Sigmoid colon (tissue), 7 donors: ENCODE measurements at places on chromosomes 6 and 20.
A peak's percentile ranks its signal among the peaks of the same experiment; 100 is the strongest.

DNA sequence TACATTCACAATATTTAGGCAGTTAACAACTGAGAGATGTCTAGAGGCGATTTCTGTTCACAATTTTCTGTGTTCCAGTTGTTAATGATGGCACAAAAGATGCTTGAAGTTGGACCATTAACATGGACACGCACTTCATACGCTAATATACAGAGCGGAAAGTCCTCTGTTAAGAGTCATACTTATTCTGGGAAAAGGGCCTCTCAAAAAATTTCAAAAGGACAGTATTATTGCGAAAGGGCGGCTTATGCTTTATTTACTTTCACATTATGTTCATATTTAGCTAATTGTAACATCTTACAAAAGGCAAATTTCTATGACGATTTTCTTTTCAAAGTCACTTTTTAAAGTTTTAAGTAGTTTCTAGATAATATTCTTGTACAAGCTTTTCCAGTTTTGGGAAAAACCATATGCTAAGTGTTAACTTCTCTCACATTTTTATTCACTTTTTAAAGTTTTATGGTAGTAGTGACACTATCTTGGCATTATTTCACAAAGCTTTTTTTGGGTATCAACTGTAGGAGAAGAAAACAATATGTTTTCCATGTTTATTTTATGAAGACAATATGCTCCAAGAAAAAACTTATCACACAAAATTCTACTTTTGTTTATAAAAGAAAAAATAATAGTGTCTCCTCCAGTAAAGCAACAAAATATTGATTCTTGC is 62.3 kb downstream of the MAP7 start:
- no peak for DNase-seq

GRCh38 chr20:2162823-2163166 is 61.2 kb downstream of the STK35 start:
- DNase-seq, result peak; percentile 34

GRCh38 chr6:70277470-70277869 is 25.4 kb downstream of the COL9A1 start:
- DNase-seq, result no peak

GRCh38 chr6:110741517-110741916 is 73.8 kb downstream of the CDK19 start:
- no peak for DNase-seq

DNA sequence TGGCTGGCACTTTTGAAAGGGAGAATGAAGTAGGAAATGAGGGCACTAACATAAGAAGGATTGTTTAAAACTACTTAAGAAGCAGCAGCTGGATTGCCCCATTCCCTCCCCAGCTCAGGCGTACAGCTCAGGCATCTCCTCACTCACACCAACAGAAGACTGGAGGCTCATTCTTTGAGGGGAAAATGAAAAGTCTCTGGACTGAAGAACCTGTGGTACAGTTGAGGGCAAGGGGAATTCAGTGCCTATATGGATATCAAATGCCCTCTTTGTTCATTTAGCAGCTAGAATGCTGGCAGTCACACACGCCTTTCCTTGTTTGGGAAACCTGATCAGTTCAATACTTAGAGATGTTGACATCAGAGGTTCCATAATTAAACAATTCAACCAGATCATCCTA is 502.1 kb upstream of the SOX4 start:
- DNase-seq, result no peak

GRCh38 chr20:32906200-32906599 is 47.5 kb downstream of the EFCAB8 start:
- no peak for DNase-seq

DNA sequence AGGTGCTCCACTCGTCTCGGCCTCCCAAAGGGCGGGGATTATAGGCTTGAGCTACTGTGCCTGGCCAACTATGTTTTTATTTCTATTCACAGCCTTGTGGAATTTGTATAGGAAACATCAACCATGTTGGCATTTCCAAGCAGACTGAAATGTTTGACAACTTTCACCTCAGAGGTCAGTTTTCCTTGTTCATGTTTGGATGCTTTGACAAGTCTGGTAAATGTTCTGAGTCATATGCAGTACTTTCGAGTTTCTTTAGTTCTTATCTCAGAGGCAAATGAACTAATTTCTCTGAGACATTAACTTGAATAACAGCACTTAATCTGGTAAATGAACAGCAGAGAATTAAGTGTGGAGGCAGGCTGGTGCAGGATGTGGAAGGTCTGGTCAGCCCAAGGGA is 373.4 kb upstream of the SYNCRIP start:
- DNase-seq, result no peak

GRCh38 chr20:32969356-32970114 is 34.7 kb downstream of the SUN5 start:
- peak; percentile 47 for DNase-seq

DNA sequence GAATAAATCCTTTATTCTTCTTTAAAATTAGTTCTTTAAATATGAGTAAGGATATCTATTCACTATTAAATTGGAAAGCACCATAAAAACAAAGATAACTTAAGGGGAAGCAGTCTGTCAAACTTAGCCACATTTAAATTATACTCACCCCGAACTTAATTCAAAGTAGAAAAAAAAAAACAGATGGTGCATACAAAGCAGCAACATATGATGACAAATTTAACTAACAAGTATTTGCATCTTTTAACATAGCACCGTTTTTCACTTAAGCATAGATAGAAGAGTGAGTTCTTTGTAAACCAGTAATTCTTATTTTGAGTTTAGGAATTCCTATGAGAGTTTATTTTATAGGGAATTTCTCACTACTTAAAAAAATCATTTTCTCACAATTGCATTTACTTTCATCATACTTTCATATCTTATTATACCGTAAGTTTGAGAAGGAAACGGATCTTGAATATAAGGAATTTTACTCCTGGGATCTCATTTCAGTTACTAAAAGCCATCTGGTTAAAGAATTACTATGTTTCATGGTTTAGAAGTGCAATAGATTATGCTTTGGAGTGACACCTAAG is 828.2 kb upstream of the MAP3K7 start:
- DNase-seq, result no peak

DNA sequence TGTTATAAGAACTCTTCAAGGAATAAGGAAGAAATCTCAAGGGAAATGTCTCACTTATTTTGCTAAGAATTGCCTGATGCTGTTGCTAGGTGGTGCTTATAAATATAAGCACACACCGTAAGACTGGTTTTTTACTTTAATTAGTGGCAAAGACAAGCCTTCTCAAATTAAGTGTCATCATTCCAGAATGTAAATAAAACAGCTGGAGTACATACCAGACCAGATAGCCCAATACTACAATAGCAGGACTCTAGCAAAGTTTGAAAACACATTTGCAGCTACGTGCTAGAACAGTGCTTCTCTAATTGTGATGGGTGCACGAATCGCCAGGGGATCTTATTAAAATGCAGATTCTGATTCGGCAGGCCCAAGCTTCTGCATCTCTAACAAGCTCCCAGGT is 6.8 kb downstream of the CNKSR3 start:
- DNase-seq, result no peak

- DNase-seq, result no peak
Observed at GRCh38 chr20:57032847-57033246, 233.6 kb downstream of the BMP7 start.

DNA sequence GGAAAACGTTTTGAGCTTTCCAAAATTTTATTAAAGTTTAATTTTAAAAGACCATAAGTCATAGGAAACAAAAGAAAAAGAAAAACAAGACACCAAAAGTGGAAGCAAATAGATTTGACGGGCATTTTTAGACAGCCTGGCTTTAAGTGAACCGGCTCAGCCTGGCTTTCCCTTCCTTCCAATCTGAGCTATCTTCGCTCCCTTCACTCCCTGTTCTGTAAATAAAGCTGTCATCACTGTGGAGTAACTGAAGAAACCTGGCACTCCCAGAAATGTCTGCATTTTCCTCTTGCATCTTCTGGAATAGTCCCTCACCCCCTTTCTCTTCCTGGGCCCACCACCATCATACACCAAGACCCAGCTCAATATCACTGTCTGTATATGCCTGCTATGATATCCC is 131.9 kb downstream of the IMPG1 start:
- DNase-seq, result no peak

DNA sequence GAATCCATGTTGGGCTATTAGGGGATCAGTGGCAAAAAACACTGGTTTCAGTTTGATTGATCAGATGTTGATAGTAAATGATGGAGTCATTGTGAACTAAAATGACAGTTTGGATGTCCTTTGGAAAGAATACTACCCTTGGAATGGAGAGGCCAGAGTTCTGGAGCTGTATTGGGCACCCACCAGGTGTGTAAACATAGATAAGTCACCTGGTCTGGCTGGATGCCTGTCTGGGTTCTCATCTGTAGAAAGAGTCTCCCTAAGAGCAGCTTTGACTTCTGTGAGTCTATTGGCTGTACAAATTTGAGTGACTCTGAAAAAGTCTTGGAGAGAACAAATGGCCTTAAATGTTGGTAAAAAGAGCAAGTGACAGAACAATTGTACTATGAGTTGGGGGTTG is 115.0 kb downstream of the SCP2D1 start:
- DNase-seq, result no peak

DNA sequence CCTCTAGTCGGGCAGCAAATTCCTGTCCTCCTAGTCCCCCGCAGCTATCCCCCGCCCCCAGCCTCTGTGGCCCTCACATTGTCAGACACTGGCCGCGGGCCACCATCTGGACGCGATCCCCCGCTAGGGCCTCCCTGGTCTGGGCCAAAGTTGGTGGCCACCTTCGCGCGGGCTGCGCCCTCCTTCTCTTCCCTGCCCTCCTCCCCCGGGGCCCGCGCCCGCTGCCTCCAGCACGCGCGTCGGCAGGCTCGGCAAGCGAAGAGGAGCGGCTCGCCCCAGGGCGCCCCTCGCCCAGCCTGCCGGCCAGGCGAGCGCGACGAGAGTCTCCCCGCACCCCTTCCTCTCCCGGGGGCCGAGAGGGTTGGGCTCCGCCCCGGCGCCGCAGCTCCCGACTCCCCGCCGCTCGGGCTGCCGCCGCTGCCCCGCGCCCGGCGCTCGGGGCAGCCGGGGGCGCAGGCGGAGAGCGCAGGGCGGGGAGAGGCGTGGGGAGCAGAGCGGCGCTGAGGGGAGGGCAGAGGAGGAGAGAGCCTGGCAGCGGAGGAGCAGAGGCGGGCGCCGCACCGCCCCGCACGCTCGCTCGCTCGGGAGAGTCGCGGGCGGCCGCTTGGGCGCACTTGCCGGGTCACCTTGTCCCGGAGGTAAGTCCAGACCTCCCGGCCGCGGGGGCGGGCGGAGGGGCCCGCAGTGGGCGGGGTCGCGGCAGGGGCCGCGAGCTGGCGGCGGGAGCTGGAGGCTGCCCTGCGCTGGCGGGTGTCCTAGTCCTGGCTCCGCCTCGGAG is at the start of gene SYNDIG1:
Gene SYNDIG1 (plus strand): TSS at position 514 of the 778 bp plus-strand sequence. CDS start 73,469 bp downstream, outside the sequence.
- DNase-seq, result peak; percentile 48

GRCh38 chr20:23455639-23456038 is 3.0 kb upstream of the CST11 start:
- DNase-seq, result no peak

DNA sequence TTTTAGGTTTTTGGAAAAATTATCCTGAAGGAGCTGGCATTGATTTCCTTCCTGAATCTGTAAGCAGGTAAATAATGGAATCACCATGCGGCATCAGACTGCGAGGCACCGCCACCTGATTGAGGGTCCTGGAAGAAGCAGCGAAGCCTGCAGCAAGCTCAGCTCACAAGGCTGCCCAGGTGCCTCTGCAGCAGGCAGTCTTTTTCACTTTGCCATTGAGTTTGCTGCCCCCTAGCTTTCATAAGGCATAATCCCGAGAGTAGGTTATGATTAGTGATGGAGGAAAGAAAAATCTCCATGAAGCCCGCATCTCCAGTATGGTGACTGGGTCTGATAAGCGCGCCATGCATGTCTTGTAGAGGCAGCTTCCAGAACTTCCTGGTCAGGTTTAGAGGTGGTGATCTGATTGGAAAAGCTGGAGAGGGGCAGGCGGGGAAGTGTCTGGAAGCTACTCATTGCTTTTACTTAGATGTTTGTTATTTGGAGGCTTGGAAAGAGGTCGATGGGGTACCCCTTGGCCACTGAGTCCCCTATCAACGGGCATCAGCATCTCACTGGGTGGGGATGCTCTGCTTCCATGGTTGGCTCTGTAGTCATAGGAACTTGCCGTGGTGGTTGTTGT is 26.7 kb downstream of the IYD start:
- no peak for DNase-seq

- DNase-seq, result no peak
Observed at GRCh38 chr20:21685981-21686380, 19.5 kb upstream of the PAX1 start.

GRCh38 chr6:15522427-15522826 is 140.4 kb downstream of the DTNBP1 start:
- DNase-seq, result peak; percentile 62

DNA sequence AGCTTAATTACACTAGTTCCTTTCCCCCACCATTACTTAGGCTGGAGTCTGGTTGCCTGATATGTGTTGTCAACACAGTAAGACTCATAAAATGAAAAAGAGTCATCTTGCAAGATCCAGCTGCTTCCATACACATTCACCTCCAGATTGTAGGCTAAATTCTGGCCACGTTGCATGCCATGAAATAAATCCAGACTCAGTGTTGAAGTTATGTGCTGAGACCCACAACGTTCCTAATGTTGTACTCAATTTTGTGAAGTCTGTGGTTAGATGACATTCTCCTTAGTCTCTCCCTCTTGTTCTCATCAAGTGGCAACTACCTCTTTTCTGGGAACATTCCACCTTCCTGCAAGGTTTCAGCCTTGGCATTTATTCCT is 212.3 kb downstream of the LMBRD1 start:
- no peak for DNase-seq

DNA sequence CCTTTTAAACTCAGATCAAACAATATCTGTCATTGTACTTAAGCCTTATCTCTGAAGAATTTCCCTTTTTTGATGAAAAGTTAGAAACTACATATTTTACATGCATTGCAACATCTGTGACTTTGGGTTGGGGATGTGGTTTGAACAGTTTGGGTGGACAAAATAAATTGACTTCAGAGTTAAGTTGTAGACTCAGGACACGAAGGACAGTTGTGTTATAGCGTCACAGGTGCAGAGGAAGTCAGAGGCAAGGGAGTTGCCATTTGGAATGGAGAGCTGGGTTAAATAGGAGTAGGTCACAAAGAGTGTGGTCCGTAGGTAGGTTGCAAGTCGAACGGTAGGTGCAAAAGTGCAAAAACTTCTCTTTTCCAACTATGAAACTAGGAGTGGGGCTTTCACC is 46.0 kb downstream of the ZFAND3 start:
- no peak for DNase-seq

- DNase-seq, result no peak
Observed at GRCh38 chr6:138204792-138205384, 13.4 kb downstream of the PBOV1 start.

DNA sequence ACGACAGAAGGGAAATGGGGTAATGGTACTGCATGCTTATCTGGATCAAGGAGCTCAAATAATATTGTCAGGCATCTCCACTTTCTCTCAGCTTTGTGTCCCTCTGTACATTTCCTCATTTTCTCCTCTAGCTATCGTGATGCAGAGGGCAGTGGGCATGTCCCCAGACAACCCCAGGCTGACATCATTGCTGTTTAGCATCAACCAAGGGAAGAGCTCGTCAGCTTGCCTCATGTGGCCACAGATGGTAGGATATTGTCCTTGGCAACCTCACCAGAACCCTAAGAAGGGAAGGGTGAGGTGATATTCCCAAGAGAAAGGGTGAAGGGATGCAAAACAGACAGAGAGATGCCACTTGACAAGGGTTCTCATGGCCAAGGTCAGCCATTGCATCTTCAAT is 58.3 kb downstream of the MAFB start:
- no peak for DNase-seq
